Psoas muscle (tissue), 8 donors: ENCODE measurements at places on chromosomes 11 and 22. TPM values are rescaled to one million over a fixed set of nuclear protein-coding genes. Genes with fewer than 3 reads are reported as not detected.

The SAMM50 gene
- polyA plus RNA-seq: 80.0 TPM

The FXYD6 gene
- 14.0 TPM for polyA plus RNA-seq

The FJX1 gene
- polyA plus RNA-seq: 0.60 TPM

The PAX6 gene
- not detected for polyA plus RNA-seq

The MRGPRX4 gene
- not detected for polyA plus RNA-seq

The MPZL3 gene
- polyA plus RNA-seq: 0.07 TPM

The MUC5AC gene
- polyA plus RNA-seq: not detected

The PKDREJ gene
- polyA plus RNA-seq: under 0.01 TPM

The DDX25 gene
- not detected for polyA plus RNA-seq

The CYTH4 gene
- 0.83 TPM for polyA plus RNA-seq

The LMO2 gene
- 12.3 TPM for polyA plus RNA-seq

The INSC gene
- 0.04 TPM for polyA plus RNA-seq

The PAMR1 gene
- polyA plus RNA-seq: 0.16 TPM

The OR4A16 gene
- not detected for polyA plus RNA-seq

The SLC16A8 gene
- 0.33 TPM for polyA plus RNA-seq

The ADM gene
- polyA plus RNA-seq: 45.1 TPM

The PICK1 gene
- 19.6 TPM for polyA plus RNA-seq

The OR5AR1 gene
- polyA plus RNA-seq: not detected

The CDHR5 gene
- polyA plus RNA-seq: not detected

The CELSR1 gene
- 0.18 TPM for polyA plus RNA-seq

The GRK2 gene
- polyA plus RNA-seq: 46.2 TPM

The SPI1 gene
- polyA plus RNA-seq: 3.1 TPM

The SHANK3 gene
- polyA plus RNA-seq: 9.3 TPM

The HORMAD2 gene
- not detected for polyA plus RNA-seq

The OR8G5 gene
- polyA plus RNA-seq: not detected

The EFCAB6 gene
- polyA plus RNA-seq: 0.07 TPM

The TRIM49 gene
- not detected for polyA plus RNA-seq

The CD3E gene
- 0.27 TPM for polyA plus RNA-seq

The P4HA3 gene
- polyA plus RNA-seq: 0.11 TPM

The CAT gene
- 27.9 TPM for polyA plus RNA-seq

The UBQLNL gene
- not detected for polyA plus RNA-seq

The AP1B1 gene
- 32.4 TPM for polyA plus RNA-seq

The PGR gene
- 0.01 TPM for polyA plus RNA-seq

The CCDC87 gene
- polyA plus RNA-seq: 1.1 TPM

The NXPE1 gene
- polyA plus RNA-seq: 0.15 TPM

The SOX10 gene
- polyA plus RNA-seq: 0.18 TPM

The RIMBP3C gene
- polyA plus RNA-seq: 0.04 TPM

The KCNE3 gene
- polyA plus RNA-seq: 0.80 TPM

The CBLIF gene
- not detected for polyA plus RNA-seq

The IGLL1 gene
- not detected for polyA plus RNA-seq

The LRRC10B gene
- polyA plus RNA-seq: 0.24 TPM

The MB gene
- polyA plus RNA-seq: 12,606 TPM
